ENCODE measurements at places on chromosomes 11 and 22.

DNA sequence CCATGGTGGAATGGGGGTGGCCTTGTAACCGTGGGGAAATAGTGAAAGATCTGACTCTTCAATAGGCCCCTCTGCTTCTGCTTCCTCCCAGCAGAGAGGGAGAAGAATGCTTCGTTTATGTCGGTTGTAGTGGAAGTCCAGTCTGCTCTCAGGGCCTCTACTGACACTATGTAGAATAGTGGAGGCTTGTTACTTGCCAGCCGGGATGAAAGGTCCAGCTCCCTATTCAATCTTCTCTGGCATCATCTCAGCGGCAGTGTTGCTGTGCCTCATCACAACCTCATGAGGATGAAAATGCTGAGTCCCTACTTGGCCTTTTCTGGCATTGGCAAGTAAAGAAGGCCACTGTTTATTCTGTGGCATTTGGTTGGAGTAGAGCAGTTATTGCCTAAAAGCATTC, 820.9 kb upstream of the TENM4 start:
- no peak for DNase-seq

- no peak for DNase-seq
These were observed 1.6 kb downstream of the DIXDC1 start for GRCh38 chr11:111938687-111939160.

- peak; percentile 57 for DNase-seq
These were observed 31.9 kb upstream of the IGLL5 start for GRCh38 chr22:22855617-22856308.

DNA sequence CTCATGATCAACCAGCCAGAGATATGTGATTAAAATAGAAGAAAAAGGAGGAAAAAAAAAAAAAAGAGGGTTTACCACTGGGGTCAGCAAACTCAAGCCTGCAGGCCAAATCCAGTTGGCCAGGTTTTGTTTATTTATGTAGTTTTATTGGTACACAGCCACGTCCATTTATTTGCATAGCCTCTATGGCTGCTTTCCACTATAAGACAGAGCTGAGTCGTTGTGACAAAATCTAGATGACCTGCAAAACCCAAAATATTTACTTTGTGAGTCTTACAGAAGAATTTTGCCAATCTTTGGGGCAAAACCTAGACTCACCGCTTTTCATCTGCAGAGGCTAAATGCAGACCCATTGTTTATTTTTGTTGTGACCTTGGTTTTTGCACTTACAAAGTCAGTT, 87.1 kb downstream of the TENM4 start:
- DNase-seq = no peak

DNA sequence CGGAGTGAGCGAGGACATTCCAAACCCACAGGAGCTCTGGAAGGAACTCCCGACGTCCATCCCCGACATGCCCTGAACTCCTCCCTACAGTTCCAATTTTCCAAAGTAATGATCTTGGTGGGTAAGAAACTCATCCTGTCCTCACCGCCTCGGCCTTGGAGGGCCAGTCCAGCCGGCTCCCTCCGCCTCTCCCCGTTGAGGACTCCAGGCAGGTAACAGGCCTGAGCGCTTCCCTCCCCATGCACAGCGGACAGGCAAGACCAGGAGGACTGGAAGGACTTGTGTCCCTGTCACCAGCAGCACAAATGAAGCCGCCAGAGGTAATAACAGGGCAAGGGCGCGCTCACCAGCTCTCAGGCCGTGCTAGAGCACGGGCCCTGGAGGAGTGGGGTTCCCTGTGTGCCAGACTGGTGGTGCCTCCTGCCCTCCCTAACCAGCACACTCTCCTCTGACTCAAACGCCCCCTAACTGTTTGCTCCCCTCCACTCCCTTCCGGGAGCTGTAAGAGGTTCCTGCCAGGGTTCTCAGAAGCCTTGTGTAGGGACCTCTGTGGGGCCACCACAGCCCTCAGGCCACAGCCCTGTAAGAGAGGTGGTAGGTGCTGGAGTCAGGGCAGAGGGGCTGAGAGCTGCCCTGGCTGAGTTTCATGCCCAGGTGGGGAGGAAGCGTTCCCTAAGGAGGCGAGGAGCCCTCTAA, 17.1 kb downstream of the OVOL1 start:
- DNase-seq = no peak

DNA sequence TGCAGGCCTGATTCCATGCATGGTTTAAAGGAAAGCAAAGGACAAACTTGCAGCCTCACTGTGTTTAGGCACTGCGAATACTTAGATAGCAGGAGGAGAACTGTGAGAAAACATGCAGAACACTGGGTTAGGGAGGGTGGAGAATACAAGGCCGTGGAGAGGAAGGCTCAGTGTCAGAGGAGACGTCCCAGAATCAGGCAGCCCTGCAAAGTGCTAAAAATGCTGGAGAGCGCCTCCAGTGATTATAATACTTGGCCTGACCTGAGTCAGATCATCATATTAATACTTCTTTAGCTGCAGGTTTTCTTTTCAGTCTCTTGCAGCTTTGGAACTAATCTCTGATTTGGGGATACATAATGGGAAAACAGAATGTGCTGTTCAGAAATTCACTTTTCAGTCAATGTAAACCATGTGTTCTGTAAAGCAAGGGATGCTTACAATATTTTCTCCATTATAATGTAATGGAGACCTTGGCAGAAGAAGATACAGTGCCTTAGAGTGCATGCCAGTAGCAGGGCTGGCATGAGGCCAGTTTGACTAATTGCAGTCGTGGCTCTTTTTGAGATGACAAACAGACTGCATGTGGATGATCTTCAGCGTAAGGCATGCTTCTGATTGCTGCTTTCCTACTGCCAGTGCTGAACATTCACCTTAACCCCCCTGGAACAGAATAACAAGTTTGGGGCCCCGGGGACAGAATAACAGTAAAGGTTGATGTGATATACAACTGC, 16.8 kb downstream of the EXT2 start:
- no peak for DNase-seq

DNA sequence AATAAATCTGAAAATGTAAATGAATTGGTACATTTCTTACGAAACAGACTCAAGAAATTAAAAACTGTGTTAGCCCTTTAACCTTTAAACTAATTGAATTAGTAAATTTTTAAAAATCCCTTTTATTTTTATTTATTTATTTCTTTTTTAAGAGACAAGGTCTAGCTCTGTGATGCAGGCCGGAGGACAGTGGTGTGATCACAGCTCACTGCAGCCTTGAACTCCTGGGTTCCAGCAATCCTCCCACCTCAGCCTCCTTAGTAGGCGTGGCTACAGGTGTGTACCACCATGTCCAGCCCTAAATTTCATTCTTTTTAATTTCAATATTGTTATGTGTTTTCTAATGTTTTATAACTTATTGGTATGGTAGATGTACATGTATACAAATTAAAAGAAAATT, 72.6 kb downstream of the MYEOV start:
- DNase-seq = no peak

DNA sequence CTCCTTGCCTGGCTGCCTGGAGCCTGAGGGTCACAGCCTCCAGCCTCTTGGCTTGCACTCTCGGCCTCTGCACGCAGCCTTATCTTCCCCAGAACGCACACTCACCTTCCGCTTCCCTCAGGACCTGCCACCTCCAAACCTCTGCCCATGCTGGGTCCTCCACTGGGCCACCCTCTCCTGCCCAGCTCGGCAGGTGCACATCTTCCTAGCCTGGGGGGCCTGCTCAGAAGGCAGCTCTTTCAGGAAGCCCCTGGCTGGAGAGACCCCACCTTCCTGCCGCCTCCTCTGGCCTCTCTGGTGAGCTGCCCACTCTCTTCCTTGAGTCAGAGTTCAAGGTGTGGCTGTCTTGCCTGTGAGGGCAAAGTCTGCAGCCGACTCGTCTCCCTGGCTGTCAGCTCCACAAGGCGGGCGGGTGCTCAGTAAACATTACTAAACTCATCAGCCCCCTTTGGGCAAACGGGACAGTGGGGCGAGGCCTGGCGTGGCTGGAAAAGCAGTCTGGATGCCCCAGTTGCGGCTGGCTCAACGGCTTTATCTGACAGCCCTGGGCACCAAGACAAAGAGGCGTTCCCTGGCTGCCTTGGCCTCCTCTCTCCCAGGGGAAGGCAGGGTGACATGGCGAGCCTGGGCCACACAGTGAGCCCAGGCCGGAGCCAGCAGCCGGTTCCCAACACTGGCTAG, 1.7 kb upstream of the LINC01488 start:
- peak; percentile 90 for DNase-seq

DNA sequence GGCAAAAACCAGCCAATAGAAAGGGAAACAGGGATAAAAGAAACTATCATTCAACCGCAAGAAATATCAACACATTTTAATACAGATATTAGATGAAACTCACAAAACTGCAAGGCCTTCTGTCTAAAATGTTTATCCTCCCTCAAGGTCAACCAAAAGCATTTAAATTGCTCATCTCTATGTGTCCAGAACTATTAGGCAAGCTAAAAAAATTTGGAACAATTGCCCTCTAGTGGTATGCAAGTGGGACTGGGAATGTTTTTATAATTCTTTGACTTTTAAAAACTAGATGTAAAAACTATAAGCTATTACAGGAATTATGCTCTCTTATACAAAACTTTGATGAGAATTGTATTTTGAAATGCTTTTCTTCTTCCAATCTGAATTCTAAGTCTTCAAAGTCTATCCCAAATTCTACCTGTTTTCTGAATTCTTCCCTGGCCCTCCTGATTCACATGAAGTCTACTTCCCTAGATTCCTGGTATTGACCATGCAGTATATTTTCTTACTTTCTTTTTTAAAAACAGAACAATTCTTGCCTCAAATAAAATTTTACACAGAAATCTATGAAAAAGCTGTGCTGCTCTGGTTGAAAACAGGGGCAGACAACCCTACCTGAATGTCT, 4.9 kb downstream of the CWC15 start:
- DNase-seq = no peak

- no peak for DNase-seq
These were observed 113.4 kb downstream of the BCR start for GRCh38 chr22:23293720-23294119.

DNA sequence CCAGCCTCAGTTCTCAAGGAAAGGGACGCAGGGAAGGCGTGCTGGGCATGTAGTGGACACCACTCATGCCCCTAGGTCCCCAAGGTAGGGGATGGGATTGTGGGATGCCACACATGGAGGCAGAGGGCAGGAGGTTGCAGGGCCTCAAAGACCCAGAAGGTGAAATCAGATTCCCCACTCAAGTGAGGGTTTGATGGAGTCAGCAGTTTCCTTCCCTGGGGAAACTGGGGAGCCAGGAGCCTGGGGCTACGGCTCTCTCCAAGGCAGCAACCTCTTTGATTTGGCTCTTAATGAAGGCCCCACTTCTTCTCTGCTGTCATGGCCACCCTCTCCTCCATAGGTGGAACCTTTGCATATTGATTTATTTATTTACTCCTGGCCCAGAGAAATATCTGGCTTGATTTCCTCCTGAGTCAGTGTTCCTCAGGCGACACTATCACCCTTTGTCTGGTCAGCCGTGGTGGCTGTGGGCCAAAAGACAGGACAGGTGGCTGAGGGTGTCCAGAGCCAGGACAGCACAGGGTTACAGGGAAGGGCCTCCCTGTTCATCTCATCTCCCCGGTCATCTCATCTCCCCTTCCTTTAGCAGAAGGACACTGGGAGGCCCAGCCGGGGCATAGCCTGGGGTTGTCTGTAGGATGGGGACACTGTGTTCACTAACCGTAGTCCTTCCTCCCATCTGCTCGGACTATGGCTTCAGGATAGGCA, 9.6 kb downstream of the GNAZ start:
- no peak for DNase-seq

DNA sequence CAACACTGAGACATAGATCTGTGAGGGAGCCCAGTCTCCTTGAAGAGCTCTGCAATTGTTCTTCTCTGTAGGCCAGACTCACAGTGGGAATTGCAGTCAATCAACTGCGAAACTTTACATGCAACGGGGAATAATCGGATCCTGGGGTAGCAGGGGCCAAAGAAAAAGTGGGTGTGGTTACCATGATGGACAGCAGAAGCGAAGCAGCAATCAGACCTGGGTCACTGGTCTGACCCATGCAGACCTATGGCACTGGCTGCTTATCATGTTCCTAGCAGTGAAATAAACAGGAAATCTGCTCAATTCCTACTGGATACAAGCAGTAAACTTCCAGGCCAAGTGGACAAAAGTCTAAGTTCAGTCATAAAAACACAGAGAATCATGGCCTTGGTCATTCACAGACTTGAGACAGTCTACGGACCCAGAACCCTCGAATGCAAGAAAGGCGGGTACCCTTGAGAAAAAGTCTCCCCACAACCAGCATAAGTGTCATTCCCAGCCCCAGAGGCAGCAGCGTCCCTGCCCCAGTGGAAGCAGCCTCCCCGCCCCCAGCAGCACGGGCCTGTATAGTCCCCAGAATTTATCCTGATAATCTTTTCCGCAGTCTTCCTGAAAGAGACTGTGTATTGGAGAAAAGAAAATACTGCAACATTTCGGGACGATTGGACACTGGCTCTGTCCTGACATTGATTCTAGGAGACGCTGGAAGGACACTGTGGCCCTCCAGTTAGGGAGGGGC, 34.6 kb downstream of the ASCL2 start:
- no peak for DNase-seq

DNA sequence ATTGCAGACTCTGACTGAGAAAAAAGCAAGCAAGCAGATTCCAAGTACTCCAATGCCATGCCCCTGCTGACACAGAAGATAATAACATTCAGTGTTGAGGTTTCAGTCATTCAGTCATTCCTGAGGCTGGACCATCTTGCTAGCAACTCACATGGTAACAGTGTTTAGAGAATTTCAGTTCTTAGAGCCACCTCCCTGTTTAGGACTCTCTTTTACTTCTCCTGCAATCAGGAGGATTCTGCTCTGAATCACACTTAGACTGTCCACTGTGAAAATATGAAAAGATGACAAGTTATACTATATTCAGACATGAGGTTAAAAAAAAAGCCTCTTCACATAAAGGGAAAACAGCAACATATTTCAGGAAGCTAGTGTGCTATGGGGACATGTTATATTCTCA, 183.9 kb upstream of the CTSC start:
- DNase-seq = no peak

- no peak for DNase-seq
These were observed 14.4 kb downstream of the RTN4RL2 start for GRCh38 chr11:57474803-57475115.

GRCh38 chr11:76788661-76789442, 5.7 kb downstream of the TSKU start:
- peak; percentile 74 for DNase-seq

GRCh38 chr11:69644071-69644961, 3.4 kb downstream of the CCND1 start:
- peak; percentile 64 for DNase-seq

DNA sequence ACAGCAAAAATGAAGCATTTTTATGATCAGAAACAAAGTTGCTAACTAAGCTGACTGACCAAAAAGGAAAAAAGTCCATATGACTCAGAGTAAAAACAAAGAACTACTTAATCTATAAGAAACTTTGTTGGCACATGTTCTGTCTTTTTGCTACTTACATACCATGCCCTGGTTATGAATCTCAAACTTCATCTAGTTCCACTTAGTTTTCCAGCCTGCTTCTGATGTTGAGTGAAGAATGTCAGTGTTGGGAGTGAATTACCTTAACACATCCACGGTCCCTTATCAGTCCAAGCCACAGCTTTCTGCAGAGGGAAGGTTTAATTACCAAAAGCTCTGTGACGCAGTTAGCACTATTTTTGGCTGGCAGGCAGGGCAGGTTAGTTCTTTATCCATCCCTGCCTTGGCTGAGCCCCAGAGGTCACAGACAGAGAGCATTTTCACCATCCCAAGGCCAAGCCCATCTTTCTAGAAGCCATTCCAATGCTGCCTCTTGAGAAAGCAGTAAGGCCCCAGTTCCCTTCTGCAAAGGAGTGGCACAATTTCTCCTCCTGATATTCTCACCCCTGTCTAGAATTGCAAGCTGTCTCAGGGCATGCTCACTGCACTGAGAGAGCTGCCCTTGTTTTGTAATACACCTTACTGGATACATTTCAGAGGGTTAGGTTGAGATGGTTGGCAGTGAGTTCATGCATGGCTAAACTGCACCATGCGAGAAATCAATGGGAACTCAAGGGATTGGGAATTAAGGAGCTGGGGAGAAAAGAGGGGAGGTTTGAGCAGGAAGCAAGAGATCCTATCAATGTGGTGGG, 67.1 kb downstream of the SLC1A2 start:
- no peak for DNase-seq
